ENCODE measurements at places on chromosomes 5 and 9.

- DNase-seq: no peak
Observed at GRCh38 chr9:94577036-94577435, 16.6 kb downstream of the FBP2 start.

GRCh38 chr9:123390337-123391135, 34.5 kb downstream of the CRB2 start:
- DNase-seq: no peak

GRCh38 chr5:89437450-89438435, 554.8 kb upstream of the MEF2C start:
- no peak for DNase-seq

DNA sequence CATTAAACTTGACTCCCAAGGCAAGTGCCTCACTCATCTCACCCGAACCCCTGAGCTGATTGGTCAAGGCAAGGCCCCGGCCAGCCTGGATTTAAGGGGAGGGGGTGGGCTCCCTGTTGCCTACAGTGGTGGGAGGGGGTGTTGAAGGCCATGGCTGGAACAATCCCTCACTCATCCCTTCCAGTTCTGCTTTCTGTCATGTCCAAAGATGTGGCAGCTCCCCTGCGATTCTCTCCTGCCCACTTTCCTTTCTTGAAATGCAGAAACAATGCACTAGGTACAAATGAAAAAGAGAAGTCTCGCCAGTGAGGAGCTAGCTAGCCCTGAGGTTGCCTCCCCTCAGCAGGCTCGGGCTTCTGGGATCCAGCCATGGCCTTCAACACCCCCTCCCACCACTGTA, 240.9 kb downstream of the SYK start:
- no peak for DNase-seq

DNA sequence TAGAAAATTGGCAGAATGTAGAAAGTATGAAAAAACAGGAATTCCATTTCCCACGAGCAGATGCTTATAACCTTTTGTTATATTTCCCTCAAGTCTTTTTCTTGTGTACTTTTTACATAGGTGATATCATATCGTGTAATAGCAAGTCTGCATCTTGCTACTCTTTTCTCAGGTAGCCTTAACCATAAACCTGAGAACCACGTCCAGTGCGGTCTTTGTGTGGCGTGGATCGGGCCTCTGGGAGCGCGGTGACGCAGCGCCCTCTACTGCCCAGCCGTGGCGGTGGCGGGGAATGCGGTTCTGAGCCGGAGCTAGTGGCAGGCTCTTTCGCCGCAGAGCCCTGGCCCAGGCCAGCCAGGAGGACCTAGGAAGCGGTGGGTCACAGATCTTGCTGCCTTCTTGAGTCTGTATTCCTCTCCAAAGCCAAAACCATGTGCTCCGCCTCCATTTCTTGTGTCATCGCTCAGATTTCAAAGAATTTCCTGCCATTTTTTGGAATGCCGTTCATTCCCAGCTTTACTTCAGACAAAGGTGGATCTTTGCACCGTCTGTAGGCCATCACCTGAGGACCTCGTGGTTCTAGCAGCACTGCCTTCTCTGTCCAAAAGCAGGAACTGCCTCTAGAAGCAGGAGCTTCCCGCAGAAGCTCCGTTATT, 71.9 kb downstream of the MVB12B start:
- peak; percentile 86 for DNase-seq

- DNase-seq: no peak
Observed at GRCh38 chr9:84754461-84754860, 84.9 kb downstream of the NTRK2 start.

DNA sequence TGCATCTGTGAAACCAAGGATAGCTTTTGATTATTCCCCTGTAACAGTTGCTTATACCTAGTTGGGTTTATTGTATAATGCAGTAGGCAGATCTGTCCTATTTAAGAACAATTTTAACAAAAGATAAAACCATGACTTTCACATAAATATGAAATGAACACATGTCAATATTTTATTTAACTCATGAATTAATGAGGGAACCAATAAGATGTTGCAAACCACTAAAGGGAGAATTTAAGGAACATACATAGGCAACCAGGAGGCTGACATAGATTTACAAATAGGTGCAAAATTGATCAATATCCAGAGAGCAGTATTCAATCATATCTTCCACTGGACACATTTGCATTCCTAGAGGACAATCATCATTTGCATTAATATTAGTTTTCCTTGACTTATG, 280.0 kb upstream of the BRINP1 start:
- no peak for DNase-seq

- no peak for DNase-seq
Observed at GRCh38 chr5:56812110-56812509, 3.2 kb upstream of the MAP3K1 start.

DNA sequence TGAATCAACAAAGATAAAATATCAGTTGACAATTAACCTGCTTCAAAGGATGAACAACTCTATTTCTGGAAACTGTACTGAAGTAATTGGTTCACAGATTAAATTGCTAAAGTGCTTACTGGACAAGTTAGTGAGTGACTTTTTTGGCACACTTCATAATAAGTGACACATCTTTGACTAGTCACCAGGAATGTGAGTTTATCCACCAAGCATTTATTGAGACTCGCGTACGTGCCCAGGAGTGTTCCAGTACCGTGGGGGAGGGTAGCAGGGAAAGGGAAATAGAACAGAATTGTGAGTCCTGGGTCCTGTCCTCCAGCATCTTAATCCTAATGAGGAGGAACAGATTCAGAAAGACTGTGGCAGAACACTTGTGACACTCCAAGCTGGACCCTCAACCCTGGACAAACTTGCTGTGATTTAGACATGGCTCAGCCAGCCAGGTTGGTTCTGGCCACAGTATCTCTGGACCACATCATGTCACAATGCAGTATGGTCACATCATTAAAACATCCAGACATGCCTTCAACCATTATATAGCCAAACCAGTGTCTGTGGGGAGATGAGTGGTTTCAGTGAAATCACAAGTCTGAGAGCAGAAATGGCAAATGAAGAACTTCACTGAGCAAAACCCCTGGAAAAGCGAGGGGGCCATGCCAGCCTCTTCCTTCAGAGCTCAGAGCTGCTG, 623.1 kb downstream of the BNC2 start:
- DNase-seq: no peak

GRCh38 chr5:14727428-14727865, 62.9 kb downstream of the OTULIN start:
- peak; percentile 82 for DNase-seq

GRCh38 chr5:108024986-108025385, 354.2 kb upstream of the EFNA5 start:
- DNase-seq: no peak

- no peak for DNase-seq
Observed at GRCh38 chr5:163825661-163826060, 320.2 kb downstream of the MAT2B start.

- DNase-seq: no peak
Observed at GRCh38 chr5:125722550-125722949, 700.7 kb upstream of the GRAMD2B start.

DNA sequence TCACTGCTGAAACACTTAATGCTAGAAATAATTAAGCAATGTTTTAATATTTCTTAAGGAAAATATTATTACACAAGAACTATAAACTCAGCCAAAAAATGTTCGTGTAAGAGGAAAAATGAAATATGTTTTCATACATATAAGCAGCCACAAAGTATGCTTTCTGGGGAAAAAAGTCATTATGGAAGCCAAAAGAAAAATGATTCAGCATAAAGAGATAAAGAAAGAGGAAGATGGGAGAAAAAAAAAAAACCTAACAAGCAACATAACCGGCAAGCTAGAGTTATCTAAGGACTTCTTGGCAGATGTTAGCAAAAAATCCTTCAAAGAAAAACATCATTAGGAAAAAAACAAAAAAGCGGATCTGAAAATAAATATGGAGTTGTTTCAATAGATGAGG, 179.1 kb downstream of the MUSK start:
- DNase-seq: no peak

DNA sequence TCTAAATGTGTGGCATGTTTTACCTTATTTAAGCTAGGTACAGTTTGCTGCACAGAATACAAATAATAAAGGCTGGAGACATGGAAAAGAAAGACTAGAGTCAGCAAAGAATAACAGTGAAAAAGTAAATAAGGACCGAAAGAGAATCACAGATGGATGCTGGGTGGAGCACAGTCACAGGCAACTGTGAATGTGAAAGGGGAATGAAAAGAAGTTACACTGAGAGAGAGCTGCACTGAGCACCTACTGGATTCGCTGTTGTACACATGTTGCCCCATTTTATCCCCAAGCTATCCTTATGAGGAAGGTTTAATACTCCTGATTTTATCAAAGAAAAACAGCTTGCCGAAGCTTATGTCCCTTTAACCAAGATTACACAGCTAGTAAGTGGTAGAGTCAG, 165.4 kb upstream of the RGMB start:
- DNase-seq: no peak

DNA sequence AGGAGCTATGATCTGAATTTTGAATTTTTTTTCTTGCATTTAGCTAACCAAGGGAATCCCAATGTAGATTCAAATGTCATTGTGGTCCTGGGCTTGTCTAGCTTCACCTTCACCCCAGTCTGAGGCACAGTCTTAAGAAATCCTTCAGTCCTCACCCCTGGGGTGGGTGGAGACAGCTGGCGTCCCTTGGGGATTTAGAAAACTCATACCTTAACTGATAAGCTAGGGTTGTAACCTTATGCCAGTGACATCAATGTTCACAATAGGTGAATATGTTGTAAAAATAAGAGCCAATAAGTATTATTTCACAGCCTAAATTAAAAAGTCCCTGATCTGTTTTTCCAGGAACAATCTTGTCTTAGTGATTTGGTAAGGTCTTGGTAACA, 4.6 kb downstream of the ISOC1 start:
- no peak for DNase-seq

DNA sequence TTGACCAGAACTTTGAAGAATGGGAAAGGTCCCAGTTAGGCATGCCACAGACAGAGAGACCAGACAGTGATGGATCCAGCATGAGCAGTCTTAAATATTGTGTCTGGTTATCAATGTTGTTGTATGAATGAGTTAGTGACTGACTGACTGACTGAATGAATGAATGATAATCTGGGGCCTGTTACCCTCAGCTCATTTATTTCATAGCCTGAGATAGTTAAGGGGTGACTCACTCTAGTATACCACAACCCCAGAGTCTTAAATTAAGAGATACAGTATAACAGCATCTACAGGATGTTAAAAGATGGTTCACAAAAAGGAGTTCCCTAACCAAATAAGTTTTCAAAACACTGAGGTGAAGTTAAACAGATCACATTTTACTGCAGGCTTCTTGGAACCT, 133.5 kb downstream of the SGCD start:
- DNase-seq: no peak

GRCh38 chr5:34868791-34869190, 29.8 kb downstream of the TTC23L start:
- no peak for DNase-seq

DNA sequence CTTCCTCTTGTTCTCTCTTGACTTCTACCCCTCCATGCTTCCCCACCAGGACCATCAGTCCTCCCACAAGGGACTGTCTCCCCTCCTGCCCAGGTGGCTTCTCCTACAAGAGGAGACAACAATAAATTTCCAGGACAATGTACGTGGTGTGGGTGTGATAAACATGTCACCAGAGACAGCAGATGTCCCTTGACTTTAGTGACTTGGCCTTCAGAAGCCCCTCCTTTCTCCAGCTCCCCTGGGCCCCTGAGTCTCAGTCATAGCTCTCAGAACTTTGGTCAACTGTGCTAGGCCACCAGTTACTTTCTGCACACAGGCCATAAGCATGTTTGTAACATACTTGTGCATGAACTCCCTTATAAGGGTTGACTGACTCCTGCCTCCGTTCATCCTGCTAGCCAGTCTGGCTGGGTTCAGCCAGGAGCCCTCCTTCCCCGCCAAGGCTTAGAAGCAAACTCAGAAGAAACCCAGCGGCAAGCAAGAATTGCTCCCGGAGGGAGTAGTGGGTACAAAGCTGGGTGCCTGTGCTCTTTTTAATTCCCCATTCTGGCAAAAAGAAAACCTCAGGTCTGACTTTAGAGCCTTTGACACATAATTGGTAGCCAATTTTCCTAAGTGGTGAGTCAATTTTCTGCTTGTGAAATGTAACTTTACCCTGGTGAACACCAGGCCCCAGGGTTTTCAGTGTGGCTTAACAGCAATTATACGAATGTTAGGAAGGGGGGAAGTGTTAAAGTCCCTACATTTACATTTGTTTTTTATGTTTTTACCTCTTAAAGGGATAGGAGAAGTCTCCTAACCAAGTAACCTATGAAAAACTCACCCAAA, 49.2 kb downstream of the EBF1 start:
- no peak for DNase-seq

DNA sequence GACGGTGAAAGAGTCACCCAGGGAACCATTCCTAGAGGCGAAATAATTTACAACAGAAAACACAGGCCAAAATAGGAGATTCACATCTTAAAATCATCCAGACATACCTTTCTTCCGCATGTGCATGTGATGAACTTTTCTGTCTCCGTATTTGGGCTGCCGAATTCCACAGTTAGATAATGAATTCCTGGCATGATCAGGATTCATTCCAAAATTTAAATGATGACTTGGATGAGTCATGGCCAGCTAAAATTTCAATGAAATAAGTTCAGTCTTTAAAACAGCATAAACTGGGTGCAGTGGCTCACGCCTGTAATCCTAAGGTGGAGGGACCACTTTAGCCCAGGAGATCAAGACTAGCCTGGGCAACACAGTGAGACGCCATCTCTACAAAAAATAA, 82.7 kb downstream of the DROSHA start:
- no peak for DNase-seq

DNA sequence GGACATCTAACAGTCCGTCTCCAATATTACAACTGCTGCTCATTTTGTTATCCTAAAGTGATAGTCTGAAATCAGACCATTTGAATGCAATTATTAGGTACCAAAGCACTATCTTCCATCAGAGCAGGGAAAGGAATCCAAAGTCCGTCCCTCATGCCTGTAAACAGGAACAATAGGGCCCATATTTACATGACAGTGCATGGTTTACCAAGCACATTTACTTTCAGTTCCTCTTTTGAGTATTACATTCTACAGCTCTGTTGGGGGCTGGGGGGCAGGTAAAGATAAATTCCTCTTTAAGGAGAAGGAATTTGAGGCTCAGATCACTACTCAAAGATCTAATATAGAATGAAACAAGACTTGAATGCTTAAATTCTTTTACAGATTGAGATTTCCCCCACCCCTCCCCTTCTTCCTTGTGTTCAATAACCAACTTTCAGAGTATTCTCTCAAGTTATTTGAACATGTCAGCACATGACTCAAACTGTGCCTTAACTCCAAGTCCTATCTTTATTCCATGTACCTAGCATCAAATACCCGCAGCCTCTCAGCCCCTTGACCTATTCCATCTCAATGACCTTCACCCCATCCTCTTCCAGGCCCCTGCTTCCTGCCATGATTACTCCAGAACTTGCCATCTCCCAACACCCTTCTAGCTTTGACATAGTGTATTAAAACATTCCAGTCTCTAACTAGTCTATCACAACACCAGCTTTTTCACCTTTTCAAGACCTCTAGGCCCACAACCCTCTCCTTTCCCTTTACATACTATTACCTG, 71.0 kb downstream of the BRINP1 start:
- DNase-seq: peak; percentile 53

DNA sequence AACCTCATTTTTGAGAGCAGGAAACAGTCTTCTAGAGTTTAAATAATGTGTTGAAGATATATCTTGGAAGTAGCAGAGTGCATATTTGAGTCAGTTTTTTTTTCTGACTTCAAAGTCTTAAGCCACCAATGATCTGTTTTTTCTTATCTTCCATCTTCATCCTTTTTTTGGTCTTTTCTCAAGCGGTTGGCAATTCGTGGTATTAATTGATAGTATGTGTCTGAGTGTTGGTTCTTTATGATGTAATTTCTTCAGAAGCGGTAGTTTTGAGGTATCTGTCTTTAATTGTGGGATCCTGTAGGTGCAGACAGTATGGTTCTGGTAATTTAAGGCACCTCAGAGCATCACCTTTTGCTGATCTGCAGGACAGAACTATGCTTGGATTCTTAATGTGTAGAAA, 3.9 kb downstream of the CSNK1G3 start:
- DNase-seq: no peak

All from WTC11 (cell line).